ENCODE measurements at places on chromosomes 11 and 22.

DNA sequence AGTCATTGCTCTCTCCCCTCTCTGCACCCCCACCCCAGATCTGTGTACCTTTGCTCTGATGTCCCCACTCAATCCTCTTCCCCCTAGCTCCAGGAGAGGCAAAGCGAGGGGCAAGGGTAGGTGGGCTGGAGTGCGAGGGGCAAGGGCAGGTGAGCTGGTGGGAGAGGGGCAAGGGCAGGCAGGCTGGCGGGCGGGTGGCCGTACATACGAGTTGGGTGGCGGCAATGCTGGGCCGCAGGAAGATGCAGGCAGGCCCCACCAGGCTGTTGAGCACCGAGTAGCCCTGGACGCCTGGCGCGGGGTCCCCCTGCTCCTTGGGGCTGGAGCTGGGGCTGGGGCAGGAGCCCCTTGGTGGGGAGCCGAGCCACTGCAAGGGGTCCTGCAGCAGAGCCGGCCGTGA lies 908 bp downstream of the CABP2 start:
- no peaks in the 10 kb centered on the region for H3K4me1 ChIP-seq
- no peak for DNase-seq
- H3K4me3 ChIP-seq: no peak overlapping the region
- no peaks in the 10 kb centered on the region for H3K27me3 ChIP-seq
- no peaks in the 10 kb centered on the region for H3K36me3 ChIP-seq

DNA sequence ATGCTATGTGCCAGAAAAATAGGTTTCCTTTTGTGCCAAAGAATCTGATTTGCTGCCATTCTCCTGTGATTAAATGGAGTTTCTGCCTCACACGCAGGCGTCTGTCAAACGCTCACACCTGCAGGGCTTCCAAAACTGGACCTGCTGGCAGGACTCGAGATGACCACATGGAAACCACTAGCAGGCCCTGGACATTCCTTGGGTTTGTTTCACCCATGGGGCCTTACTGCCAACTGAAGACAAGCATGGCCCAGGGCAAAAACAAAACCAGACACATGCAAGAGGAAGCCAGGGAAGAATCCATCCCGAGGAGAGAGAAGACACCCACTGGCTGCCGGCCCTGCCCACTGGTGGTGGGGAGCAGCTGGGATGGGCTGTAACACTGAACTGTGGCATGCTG lies 55.9 kb upstream of the MN1 start:
- H3K4me3 ChIP-seq: no peak overlapping the region
- no peak overlapping the region for H3K27ac ChIP-seq
- H3K4me1 ChIP-seq: peaks cover 15% of the 10 kb centered on the region
- H3K27me3 ChIP-seq: no peaks in the 10 kb centered on the region
- DNase-seq: no peak

- no peaks in the 10 kb centered on the region for H3K27me3 ChIP-seq
- H3K4me1 ChIP-seq: peaks cover 14% of the 10 kb centered on the region
- DNase-seq: no peak
- no peak overlapping the region for H3K27ac ChIP-seq
These were observed 2.1 kb downstream of the FEZ1 start for GRCh38 chr11:125494031-125494360.

- H3K36me3 ChIP-seq: no peaks in the 10 kb centered on the region
- no peak overlapping the region for H3K4me3 ChIP-seq
- no peak overlapping the region for H3K27ac ChIP-seq
- H3K27me3 ChIP-seq: no peaks in the 10 kb centered on the region
- DNase-seq: no peak
These were observed 28.2 kb downstream of the JHY start for GRCh38 chr11:122910775-122911174.

DNA sequence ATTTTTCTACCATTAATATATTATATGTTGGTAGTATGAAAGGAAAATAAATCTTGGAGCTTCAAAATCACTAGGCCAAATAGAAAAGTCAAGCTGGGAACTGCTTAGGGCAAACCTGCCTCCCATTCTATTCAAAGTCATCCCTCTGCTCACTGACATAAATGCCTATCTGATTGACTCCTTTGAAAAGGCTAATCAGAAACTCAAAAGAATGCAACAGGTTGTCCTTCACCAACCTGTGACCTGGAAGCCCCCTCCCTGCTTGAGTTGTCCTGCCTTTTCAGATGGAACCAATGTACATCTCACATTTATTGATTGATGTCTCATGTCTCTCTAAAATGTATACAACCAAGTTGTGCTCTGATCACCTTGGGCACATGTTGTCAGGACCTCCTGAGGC lies 3.2 kb upstream of the TRIM34 start:
- peaks cover 13% of the 10 kb centered on the region for H3K4me1 ChIP-seq
- H3K36me3 ChIP-seq: no peaks in the 10 kb centered on the region
- no peak for DNase-seq
- H3K4me3 ChIP-seq: no peak overlapping the region
- no peaks in the 10 kb centered on the region for H3K27me3 ChIP-seq
- H3K27ac ChIP-seq: no peak overlapping the region
